ENCODE measurements at places on chromosomes 16 and 17. TPM values are rescaled to one million over a fixed set of nuclear protein-coding genes. Genes with fewer than 3 reads are reported as not detected.

DNA sequence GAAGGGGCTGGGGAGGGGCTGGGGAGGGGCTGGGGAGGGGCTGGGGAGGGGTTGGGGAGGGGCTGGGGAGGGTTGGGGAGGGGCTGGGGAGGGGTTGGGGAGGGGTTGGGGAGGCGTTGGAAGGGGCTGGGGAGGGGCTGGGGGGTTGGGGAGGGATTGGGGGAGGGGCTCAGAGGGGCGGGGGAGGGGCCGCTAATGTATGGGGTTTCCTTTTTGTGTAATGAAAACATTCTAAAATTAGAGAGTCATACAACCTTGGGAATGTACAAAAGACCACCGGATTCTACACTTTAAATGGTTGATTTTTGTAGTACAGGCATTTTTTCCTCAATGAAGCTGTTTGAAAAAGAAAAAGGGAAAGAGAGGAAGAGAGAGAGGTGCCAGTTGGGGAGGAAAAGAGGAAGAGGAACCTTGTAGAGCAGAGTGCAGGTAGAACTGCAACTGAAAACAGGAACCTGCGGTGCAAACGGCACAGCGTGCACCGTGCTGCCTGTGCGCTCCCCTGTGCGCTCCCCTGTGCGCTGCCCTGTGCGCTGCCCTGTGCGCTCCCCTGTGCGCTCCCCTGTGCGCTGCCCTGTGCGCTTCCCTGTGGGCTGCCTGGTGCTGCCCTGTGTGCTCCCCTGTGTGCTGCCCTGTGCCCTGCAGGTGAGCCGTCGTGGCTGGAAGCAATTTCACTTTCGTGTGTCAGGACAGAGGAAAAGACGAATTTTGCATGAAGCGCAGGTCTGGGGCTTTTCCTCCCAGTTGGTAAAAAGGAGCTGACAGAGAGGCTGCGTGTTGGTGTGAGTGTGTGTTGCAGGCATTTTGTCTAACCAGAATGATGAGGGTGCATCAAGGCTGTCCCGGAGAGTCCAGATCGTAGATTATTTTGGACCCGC, 40.8 kb downstream of the METRNL start:
- DNase-seq, result peak; percentile 40

- DNase-seq, result peak; percentile 33
These were observed 526 bp downstream of the ZZEF1 start for GRCh38 chr17:4142107-4142900.

- no peak for DNase-seq
These were observed 815.5 kb downstream of the KCNJ18 start for GRCh38 chr17:22507823-22508222.

The ACE gene
- total RNA-seq, result 0.28 TPM
